ENCODE measurements at places on chromosomes 5 and 9. TPM values are rescaled to one million over a fixed set of nuclear protein-coding genes. Genes with fewer than 3 reads are reported as not detected.

The C5orf52 gene
- total RNA-seq: not detected

DNA sequence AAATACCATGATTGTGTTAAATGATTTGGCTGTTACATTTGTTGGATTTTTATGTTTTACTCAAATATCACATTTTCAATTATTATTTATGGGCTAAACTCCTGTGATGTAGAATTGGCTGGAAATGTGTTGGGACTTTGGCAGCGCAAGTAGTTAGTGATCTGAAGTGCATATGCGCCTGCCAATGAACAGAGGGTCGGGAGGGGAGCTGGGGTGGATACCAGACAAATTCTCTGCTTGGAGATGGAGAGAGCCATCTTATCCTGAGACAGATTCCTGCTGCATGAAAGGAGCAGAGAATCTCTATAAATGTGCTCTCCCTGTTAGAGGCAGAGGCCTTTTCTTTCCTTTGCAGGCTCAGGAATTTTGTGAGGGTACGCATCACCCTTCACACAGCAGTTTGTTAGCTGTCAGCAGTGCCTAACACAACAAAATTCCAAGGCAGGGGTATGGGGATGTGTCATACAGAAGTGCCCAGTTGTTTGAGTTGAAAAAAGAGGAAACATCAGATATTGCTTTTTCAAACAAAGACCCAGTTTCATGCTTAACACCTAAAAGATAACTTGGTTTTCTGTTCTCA, 489.1 kb downstream of the CSNK1G3 start:
- DNase-seq: no peak

GRCh38 chr5:115543365-115544042, 1.1 kb downstream of the FEM1C start:
- no peak for DNase-seq

GRCh38 chr9:120929229-120929791, 2.7 kb upstream of the TRAF1 start:
- no peak for DNase-seq

DNA sequence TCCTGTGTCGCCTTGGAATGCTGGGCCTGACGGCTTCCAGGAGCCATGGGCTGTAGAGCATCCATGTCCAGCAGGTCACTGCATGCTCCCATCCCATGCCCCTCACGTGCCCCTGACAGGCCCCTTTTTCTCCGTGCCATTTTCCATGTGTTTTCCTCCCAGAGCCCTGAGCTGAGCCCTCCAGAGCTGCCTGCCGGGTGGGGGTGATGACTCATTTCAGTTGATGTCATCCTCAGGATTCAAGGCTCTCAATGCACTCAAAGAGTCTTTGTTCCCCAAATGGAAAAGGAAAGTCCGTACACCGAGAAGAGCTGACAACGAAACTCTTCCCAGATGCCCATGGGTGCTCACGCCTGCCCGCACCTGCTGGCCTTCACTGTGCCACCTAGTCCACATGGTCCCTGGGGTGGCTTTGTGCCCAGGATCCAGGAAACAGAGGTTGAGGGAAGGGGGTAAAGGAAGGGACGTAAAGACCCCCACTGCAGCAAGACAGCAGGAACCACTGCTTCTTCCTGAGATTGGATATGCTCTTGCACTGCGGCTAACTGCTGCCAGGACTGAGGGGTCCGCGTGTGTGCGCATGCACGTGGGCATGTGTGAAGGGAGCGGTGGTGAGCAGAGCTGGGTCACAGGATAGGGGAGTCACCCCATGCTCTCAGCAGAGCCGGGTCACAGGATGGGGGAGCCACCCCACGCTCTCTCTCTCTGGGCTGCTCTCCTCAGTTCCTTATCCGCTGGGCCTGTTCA, 27.6 kb downstream of the COL15A1 start:
- DNase-seq: no peak

The LCN9 gene
- not detected for total RNA-seq

The PCDHB11 gene
- not detected for total RNA-seq

DNA sequence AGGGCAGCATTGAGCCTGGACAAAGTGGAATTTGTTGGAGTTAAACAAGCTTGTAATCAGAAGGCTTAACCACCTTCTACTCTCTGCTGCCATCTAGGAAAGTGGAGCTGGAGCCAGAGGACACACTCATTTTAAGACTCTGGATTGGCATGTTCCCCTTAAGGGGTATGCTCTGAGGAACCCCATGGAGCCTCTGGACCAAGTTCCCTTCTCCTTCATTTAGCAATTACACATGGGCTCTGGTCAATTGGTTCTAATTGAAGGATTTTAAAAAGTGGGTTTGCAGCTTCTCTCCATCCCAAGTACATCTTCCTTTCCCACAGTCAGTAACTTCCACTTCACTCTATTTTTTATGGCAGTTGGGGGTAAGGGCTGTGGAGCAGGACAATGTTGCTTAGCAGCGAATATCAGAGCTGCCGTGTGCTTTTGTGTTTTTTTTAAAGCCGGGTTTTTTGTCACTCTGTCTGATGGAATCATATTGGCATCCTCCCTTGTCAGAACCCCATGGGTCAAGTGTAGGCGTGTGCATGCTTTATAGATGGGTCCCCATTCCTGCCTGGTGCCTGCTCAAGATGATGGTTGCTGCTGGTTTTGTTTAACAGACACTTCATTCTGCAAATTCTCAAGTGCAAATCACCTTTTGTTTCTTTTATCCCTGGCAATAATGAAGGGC, 330.7 kb upstream of the ADAMTSL1 start:
- no peak for DNase-seq

GRCh38 chr5:9034649-9035048, 511.2 kb downstream of the SEMA5A start:
- DNase-seq: no peak

The IQGAP2 gene
- 8.8 TPM for total RNA-seq

- DNase-seq: no peak
Measured at GRCh38 chr9:72579880-72580550, 58.6 kb downstream of the TMC1 start.

GRCh38 chr9:12657998-12658397, 35.2 kb upstream of the TYRP1 start:
- no peak for DNase-seq

GRCh38 chr9:133869674-133870405, 122.3 kb downstream of the VAV2 start:
- no peak for DNase-seq

DNA sequence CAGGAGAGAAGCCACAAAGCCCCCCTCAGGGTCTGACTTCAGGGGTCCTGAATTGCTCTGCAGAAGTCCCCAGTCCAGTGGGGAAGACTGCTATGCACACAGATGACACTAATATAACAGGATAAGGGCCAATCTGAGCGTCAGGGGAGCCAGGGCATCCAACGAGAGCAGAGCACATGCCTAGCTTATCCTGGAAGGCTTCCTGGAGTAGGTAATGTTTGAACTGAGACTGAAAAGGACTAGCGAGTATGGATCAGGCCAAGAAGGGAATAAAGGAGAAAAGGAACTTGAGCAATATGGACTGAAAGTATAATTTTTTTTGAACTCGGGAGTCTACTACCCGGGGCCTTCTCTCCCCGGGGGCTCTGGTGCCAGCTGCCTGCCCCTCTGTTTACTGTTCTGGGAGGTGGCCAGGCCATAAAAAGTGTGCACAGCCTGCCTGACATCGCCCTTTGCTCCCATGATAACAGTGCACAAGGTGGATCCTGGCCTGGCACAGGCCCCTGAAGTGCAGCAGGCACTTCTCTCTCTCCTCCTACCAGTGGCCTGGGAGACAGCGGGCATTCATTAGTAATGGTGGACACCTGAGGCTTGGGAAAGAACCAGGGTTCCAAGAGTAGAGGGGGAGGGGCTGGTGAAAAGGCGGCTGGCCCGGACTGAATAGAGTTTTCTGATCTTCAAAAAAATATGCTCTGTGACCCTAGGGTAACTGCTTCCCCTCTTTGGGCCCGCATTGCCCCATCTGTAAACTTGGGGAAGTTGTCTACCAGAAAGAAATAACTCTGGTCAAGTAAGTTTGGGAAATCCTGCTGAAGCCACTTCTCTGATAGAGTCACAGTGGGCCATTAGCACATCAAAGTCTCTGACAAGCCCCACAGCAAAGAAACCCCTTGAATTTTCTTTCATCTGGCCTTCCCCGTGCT, 4.6 kb upstream of the SLC6A7 start:
- no peak for DNase-seq

The FGD3 gene
- 61.9 TPM for total RNA-seq

The ORM2 gene
- not detected for total RNA-seq

- DNase-seq: no peak
Measured at GRCh38 chr9:27384262-27385014, 87.5 kb upstream of the EQTN start.

DNA sequence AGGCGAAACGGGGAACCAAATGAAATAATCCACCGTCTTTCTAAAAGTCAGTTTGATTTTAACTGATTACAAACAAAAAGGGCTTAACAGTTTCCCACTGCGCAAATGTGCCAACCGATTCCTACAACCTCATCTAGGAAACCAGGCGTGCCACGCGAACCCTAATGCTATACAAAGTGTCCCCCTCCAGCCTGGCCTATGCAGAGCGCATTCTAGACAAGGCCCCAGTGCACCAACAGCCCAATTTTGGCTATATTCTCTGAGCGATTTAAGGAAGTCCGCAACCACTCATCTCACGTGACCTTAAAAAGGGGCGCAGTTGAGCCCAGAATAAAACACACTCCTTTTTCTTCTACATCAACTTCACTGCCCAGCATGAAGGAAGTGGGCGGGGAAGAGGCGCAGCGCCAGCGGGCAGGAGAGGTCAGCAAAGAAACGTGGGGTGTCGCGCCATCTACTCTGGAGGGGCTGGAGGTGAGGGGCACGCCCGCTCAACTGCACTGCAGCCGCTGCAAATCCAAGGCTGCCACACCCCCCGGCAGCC, 779 bp downstream of the FAM13B start:
- DNase-seq: no peak

The COL15A1 gene
- total RNA-seq: 0.15 TPM

GRCh38 chr5:118791926-118792734, 196.2 kb downstream of the DTWD2 start:
- no peak for DNase-seq

The TAF1L gene
- total RNA-seq: not detected

- DNase-seq: no peak
Measured at GRCh38 chr5:96016216-96016615, 54.6 kb upstream of the ELL2 start.

The IFNA2 gene
- total RNA-seq: not detected

- no peak for DNase-seq
Measured at GRCh38 chr5:117829646-117830045, 1158.7 kb downstream of the DTWD2 start.

DNA sequence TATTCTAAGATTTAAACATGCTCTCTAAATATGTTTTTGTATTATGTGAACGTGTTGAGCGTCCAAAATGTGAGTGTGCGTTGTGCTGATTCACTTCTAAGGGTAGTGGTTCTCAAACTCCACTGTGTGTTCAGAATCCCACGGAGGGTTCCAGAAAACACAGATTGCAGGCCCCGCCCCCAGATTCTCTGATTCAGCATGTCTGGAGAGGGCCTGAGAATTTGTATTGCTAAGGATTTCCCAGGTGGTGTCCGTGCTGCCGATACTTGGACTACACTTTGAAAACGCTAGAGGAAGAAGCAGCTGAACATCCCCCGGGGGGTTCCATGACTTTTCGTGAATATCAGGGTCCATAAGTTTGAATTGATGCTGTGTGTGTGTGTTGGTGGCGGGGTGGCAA, 1043.2 kb upstream of the WWC1 start:
- DNase-seq: no peak

- no peak for DNase-seq
Measured at GRCh38 chr9:15714746-15715145, 161.9 kb downstream of the CCDC171 start.

The FAM219A gene
- 13.5 TPM for total RNA-seq

GRCh38 chr9:124820698-124821623, 32.3 kb upstream of the WDR38 start:
- DNase-seq: no peak

DNA sequence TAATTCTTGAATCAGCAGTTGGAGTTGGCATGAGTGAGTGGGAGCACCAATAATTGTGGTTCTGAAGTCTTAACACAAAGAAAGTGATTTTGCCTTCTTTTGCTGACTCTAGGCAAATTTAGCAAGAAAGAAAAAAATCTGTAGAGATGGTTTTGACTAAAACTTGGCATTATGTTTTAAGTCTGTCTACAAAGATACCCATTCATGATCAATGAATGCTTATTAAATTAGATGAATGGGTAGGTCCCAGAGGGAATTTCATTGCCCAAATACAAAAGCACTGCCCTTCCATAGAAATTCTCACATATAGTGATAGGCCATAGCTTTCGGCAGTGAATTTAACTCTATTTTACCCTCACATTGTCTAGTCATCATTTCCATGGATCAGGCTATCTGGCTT, 428.6 kb upstream of the ADAMTSL1 start:
- DNase-seq: no peak

The SPATA6L gene
- total RNA-seq: not detected

GRCh38 chr5:138844812-138845513, 30.2 kb downstream of the LRRTM2 start:
- DNase-seq: no peak

GRCh38 chr5:157148734-157149615, 6.3 kb upstream of the MED7 start:
- DNase-seq: no peak

The CDH12 gene
- not detected for total RNA-seq

GRCh38 chr9:18149471-18150011, 324.4 kb upstream of the ADAMTSL1 start:
- no peak for DNase-seq

- DNase-seq: no peak
Measured at GRCh38 chr5:130981663-130982062, 183.4 kb downstream of the HINT1 start.

The SPINK13 gene
- not detected for total RNA-seq

The FOXD4L3 gene
- total RNA-seq: not detected

The CPLANE1 gene
- 11.7 TPM for total RNA-seq

- DNase-seq: no peak
Measured at GRCh38 chr5:58456026-58456425, 3.9 kb downstream of the PLK2 start.

DNA sequence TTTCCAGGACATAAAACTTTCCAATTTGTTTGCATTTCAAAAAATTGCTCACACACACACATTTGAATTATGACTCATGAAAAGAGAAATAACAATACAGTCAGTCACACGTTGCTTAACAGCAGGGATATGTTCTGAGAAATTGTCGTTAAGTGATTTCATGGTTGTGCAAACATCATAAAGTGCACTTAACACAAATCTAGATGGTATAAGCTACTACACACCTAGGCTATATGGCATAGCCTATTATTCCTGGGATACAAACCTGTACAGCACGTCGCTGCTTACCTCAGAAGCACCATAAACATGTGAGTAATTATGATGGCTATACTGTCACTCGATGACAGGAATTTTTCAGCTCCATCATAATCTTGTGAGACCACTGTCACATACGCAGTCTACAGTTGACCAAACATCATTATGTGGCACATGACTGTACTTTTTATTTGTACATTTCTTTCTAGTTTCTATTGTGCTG, 378.2 kb downstream of the ACTL7B start:
- DNase-seq: no peak

The SREK1IP1 gene
- 21.7 TPM for total RNA-seq

The CCIN gene
- not detected for total RNA-seq

- DNase-seq: no peak
Measured at GRCh38 chr5:100758780-100759179, 144.3 kb downstream of the ST8SIA4 start.

- DNase-seq: no peak
Measured at GRCh38 chr9:14346231-14346791, 32.4 kb upstream of the NFIB start.

GRCh38 chr9:78909566-78909965, 612.6 kb downstream of the PSAT1 start:
- DNase-seq: no peak

- DNase-seq: no peak
Measured at GRCh38 chr9:92059661-92060060, 55.6 kb downstream of the SPTLC1 start.

The GABRA6 gene
- total RNA-seq: not detected

GRCh38 chr5:149372076-149372795, 6.9 kb downstream of the IL17B start:
- DNase-seq: no peak
